ENCODE measurements at places on chromosomes 12 and 14.

GRCh38 chr12:79329933-79330332 is 360.8 kb downstream of the PAWR start:
- DNase-seq: no peak

- DNase-seq: no peak
Measured at GRCh38 chr14:101709962-101710931, 51.3 kb upstream of the PPP2R5C start.

DNA sequence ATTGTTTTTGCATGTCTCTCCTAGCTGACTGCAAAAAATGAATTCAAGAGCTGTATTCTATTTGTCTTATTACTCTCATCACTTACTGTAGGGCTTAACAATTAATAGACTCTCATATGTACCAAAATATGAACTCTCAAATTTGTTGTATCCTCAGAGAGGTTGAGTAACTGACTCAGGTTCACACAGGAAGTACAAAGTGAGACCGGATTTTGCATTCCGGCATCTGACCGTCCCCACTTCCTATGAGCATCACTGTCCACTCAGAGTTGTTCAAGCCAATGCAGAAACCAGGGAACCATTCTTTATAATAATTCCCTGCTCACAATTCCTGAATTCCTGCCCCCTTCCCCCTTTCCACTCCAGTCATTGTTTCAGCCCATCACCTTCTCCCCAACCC is 113.3 kb upstream of the AMIGO2 start:
- no peak for DNase-seq

GRCh38 chr12:132131229-132131628 is 12.9 kb downstream of the DDX51 start:
- DNase-seq: no peak

GRCh38 chr12:30043151-30043847 is 259.6 kb upstream of the TMTC1 start:
- no peak for DNase-seq

DNA sequence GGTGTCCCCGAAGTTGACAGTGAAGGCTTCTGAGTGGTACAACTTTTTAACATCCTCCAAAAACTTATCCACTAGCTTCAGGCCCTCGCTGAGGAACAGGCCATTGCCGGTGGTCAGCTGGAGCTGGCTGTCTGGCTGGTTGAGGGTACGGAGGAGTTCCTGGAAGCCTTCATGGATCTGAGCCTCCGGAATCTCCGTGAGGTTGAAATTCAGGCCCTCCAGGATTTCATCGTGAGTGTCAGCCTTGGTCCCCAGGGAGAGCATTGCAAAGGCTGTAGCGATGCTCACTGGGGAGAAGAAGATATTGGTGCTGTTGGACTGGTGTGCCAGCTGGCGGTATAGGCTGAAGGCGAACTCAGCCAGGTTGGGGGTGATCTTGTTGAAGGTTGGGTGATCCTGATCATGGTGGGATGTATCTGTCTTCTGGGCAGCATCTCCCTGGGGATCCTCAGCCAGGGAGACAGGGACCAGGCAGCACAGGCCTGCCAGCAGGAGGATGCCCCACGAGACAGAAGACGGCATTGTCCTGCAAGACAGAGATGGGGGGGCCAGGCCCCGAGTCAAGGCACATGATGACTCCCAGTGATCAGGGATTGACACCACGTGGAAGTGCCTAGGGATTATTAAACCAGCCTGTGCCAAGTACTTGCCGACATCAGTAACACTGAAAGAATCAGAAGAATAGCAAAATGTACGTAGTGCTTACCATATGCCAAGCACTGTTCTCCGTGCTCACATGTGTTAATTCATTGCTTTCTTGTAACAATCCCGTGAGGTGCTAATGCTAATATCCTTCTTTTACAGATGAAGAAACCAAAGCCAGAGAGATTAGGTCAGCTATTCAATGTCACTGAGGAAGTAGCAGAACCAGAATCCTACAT is 5.4 kb downstream of the SERPINA1 start:
- DNase-seq: no peak
